ENCODE measurements at places on chromosomes 11 and 22.

DNA sequence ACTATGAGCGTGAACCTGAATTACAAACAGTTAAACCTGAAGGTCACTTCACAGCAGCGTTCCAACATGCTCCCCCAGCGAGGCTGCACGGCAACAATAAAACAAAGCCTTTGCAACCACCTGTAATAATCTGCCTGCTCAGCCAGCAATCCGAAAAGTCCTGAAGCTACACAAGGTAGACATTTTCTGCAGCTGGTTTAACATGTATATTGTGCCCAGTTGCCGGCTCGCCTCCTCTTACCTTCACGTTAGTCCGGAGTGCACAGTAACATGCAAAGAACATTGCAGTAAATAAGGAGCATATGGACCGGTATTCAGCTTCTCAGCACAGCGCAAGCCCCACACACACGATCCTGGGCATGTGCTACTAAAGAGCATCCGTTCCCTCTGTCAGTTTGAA lies 704.3 kb downstream of the DLG2 start:
- no peak for DNase-seq

DNA sequence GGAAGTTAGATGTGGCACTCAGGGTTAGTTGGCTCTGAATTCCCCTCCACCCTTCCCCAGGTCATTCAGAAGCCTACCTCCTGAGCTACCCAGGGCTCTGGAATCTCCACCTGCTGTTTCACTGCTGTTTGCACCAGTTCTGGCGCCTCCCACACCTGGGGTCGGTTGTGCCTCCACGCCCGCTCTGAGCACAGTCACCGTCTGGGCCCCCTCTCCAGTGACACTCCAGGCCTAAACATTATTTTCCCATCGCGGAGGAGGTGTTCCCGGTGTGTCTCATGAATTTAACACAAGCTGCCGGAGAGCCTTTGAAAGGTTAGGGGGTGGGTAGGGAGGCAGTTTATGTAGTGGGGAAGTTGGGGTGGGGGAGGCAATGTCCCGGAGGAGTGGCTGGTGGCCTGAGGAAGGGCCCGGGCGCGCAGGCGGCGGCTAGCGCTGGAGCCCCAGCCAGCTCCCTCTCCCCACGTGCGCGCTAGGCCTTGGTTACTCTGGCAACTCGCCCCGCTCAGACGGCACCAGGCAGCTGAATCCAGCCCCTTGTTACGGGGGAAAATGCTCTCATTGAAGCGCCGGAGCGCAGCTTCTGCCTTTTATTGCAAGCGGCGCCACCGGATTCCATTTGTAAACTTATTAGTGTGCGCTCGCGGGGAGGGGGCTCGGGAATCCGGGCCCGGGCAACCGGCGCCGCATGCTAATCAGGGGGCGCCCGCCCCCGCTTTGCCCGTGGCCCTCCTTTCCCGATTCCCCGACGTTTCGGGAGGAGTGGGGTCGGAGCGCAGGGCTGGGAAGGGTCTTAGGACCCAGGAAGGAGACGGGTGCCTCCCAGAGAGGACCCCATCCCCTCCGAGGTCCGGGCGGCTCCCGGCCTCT lies 52.4 kb downstream of the GRIK4 start:
- DNase-seq: peak; percentile 71

DNA sequence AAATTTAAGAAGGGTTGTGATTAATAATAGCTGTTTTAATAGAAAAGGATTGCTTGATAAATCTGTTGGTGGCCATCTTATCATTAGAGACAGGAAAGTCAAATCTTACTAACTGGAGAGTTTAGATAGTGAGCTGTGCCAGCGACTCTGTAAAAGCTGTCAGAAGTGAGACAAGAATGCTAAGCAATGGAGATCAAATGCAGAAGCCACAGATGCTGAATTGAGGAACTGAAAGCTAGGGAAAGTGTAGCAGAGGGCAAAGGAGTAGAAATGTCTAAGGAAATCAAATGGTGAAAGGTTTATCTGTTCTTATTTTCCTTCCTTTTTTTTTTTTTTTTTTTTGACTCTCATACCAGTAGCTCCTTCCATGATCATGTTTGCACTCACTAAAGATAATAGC lies 13.7 kb downstream of the MS4A13 start:
- DNase-seq: no peak

- DNase-seq: peak; percentile 68
These were observed 12.1 kb downstream of the ELF5 start for GRCh38 chr11:34501500-34501899.

GRCh38 chr11:113690619-113691569 lies 15.2 kb downstream of the TMPRSS5 start:
- no peak for DNase-seq

DNA sequence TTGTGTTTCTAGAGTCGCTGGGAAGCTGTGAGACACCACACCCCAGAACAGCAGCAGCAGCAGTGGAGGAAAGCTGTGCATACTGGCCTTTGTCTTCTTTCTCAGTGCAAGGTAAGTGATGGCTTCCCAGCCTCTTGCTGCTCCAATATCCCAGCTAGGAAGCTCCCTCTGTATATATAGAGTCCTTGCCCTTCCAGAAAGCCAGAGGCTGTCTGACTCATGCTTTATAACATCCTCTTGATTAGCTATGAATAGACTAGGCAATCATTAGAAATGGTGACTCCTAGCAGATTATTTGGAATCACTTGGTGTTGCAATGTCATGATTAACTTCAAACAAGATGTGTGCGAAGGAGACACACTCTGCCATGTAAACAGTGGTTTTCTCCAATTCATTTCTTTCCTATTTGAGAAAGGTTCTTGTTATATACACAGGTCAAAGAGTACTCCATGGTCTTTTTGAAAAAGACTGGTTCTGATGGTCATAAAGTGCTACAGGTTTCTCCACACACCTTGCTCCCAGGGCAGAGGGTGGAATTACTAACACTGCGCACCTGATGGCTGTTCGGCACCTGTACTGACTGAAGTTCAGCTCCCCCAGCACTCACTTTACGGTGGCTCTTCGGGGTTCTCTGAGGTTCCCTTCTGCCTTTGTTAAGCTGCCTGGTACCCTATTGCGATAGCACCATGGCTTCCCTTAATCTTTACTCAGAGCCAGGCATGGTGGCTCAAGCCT lies at the start of gene MMP1:
Gene MMP1 (minus strand): TSS at position 149 of the 735 bp plus-strand sequence. CDS start 68 bp downstream, at position 81.
- no peak for DNase-seq

- no peak for DNase-seq
These were observed 650 bp upstream of the CHID1 start for GRCh38 chr11:911031-911889.

- no peak for DNase-seq
These were observed 321.8 kb downstream of the TBC1D22A start for GRCh38 chr22:47084226-47084625.

- DNase-seq: no peak
These were observed 69.8 kb upstream of the TNRC6B start for GRCh38 chr22:40107851-40108378.

DNA sequence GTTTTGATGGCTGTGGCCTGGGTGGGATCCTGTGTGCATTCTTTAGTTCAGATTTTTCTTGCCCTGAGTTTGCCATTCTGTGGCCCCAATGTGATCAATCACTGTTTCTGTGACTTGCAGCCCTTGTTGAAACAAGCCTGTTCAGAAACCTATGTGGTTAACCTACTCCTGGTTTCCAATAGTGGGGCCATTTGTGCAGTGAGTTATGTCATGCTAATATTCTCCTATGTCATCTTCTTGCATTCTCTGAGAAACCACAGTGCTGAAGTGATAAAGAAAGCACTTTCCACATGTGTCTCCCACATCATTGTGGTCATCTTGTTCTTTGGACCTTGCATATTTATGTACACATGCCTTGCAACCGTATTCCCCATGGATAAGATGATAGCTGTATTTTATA lies 620 bp downstream of the OR4C16 start:
- no peak for DNase-seq

DNA sequence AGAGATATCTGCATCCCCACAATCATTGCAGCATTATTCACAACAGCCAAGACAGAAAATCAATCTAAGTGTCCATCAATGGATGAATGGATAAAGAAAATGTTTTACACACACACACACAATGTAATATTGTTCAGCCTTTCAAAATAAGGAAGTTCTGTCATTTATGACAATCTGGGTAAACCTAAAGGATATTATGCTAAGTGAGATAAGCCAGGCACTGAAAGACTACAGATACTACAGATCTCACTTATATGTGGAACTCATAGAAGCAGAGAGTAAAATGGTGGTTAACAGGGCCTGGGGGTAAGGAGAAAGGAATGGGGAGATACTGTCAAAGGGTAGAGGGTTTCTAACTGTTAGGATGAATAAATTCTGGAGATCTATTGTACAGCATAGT lies 36.0 kb upstream of the EED start:
- DNase-seq: no peak

GRCh38 chr11:65639623-65640482 lies 2.0 kb downstream of the SIPA1 start:
- no peak for DNase-seq

GRCh38 chr11:75797792-75798191 lies 17.2 kb upstream of the UVRAG start:
- no peak for DNase-seq

DNA sequence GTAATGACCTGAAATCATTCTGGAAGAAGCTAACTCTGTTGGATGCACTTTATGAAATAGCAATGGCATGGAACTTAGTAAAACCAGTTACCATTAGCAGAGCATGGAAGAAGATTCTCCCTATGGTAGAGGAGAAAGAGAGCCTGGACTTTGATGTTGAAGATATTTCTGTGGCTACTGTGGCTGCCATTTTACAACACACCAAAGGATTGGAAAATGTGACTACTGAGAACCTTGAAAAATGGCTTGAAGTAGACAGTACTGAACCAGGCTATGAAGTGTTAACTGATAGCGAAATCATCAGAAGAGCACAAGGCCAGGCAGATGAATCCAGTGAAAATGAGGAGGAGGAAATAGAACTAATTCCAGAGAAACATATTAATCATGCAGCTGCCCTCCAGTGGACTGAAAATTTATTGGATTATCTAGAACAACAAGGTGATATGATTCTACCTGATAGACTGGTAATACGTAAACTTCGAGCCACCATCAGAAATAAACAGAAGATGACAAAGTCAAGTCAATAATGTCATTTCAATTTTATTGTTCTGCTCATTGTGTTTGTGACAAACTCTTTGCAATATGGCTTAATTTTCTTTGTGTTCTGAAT lies 2.0 kb downstream of the JRKL start:
- DNase-seq: no peak

DNA sequence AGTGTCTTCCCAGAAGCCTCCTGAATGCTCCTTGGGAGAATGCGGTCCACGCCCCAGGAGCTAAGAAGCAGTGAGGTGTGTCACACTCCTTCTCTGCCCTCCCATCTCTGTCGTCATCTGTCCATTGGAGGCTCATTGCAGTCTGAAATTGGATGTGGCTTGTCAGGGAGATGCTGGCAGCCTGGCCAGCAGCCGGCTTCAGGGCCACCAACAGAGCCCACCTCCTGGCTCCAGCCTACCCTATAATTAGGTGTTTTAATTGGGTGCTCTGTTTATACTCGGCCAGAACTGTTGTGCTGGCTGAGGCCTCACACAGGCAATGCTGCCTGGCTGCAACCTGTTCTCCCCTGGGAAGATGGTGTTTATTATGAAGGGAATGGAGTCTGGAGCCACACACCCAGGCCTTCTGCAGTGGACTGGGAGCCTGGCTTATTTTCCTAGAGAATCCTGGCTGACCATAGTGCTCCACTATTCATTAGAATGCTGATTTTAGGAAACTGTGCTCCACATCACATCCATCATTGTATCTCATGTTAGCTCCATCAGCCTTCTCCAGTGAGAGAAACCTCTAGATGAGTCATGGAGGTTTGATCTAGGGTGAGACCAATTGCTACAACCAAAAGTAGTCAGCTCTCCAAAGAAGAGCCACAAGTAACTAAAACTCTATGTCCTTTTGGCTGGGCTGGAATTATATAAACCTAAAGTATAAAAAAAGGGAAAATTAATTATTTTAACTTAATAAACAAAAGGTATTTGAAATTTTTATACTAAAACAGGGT lies 86.8 kb upstream of the CRTAM start:
- DNase-seq: peak; percentile 38

- no peak for DNase-seq
These were observed 22.5 kb upstream of the OAF start for GRCh38 chr11:120188371-120188770.

DNA sequence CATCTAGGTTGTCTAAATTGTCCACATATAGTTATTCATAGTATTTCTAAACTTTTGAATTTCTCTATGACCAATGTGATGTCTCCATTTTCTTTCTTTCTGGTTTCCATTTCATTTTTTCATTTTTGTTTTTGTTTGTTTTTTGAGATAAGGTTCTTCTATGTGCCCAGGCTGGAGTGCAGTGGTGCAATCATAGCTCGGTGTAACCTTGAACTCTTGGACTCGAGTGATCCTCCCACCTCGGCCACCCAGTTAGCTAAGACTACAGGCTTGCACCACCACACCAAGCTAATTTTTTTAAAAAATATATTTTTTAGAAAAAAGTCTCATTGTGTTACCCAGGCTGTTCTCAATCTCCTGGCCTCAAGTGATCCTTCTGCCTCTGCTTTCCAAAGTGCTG lies 8.2 kb downstream of the GSTT4 start:
- DNase-seq: no peak

GRCh38 chr11:111308140-111308539 lies 9.8 kb downstream of the POU2AF3 start:
- no peak for DNase-seq

DNA sequence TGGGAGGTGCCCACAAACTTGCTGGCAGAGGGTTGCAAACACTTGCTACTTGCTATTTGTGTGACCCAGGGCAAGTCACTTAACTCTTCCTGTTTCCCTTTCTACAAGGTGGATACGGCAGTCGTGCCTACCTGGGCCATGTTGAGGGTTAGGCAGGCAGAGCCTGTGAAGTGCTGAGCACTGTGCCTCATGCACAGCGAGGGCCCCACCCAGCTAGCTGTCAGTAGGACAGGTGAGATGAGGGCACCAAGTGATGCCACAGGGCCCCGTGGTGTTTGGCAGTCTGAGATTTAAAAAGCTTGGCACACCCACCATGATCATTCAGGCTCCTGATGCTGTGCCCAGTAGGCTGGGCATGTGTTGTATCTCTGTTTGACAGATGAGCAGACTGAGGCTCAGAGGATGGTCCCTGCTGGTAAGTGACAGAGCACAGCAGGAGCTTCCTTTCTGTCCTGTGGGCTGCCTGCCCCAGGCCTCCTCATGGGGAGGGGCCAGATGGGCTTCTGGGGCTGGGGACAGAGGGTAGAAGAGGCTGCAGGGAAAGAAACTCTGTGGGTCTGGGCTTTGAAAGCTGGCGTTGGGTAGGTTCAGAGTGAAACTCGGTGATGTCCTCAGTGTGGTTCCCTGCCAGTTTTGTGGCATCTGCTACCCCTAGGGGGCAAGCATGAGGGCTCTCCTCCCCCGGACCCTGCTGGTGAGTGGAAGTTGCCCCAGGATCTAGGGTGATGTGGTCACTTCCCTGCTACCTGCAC lies 59.3 kb downstream of the TSPAN18 start:
- DNase-seq: peak; percentile 32

GRCh38 chr22:24579258-24579601 lies 13.6 kb downstream of the LRRC75B start:
- no peak for DNase-seq

- peak; percentile 86 for DNase-seq
These were observed 50.1 kb downstream of the FBLN1 start for GRCh38 chr22:45552580-45553350.
